ENCODE measurements at places on chromosomes 12 and 14. TPM values are rescaled to one million over a fixed set of nuclear protein-coding genes. Genes with fewer than 3 reads are reported as not detected.

The PRIMA1 gene
- total RNA-seq: not detected

The NRIP2 gene
- not detected for total RNA-seq

The OR4E1 gene
- total RNA-seq: not detected

The ATP23 gene
- 5.2 TPM for total RNA-seq

The CLEC1B gene
- not detected for total RNA-seq

The CELA1 gene
- total RNA-seq: not detected

The LRP1-AS gene
- total RNA-seq: not detected

The ADAMTS20 gene
- total RNA-seq: not detected

The NTN4 gene
- 347 TPM for total RNA-seq

The HOXC12 gene
- not detected for total RNA-seq

The MUCL1 gene
- not detected for total RNA-seq

The PCNX4 gene
- 69.3 TPM for total RNA-seq

The KRT73 gene
- total RNA-seq: not detected

The HSPB8 gene
- total RNA-seq: 24.6 TPM

The MYL2 gene
- total RNA-seq: not detected

The KRT81 gene
- not detected for total RNA-seq

The PCED1B gene
- 0.66 TPM for total RNA-seq

The LRTM2 gene
- not detected for total RNA-seq

The FZD10 gene
- under 0.01 TPM for total RNA-seq

The GZMH gene
- total RNA-seq: not detected

The CCDC196 gene
- not detected for total RNA-seq

The MIP gene
- total RNA-seq: not detected

The SLC38A2 gene
- 816 TPM for total RNA-seq

The CACNA2D4 gene
- total RNA-seq: 0.06 TPM

The PLEKHG7 gene
- total RNA-seq: not detected

The TAS2R43 gene
- total RNA-seq: 2.2 TPM

The PLBD1 gene
- total RNA-seq: 2.1 TPM

The MYH7 gene
- total RNA-seq: not detected

The SMCO2 gene
- 0.13 TPM for total RNA-seq

The DEGS2 gene
- total RNA-seq: under 0.01 TPM

The TBX3 gene
- 0.66 TPM for total RNA-seq

The EFCAB11 gene
- total RNA-seq: 7.6 TPM

The PLEK2 gene
- total RNA-seq: 2.2 TPM

The SIX1 gene
- total RNA-seq: 0.79 TPM

The RERG gene
- 0.12 TPM for total RNA-seq

The PTMS gene
- 58.0 TPM for total RNA-seq

The INHBC gene
- total RNA-seq: not detected

The PTPRO gene
- 2.0 TPM for total RNA-seq

The NPFF gene
- total RNA-seq: not detected

The SPX gene
- total RNA-seq: 0.25 TPM

The TAS2R10 gene
- total RNA-seq: 0.87 TPM

The CIROP gene
- 0.06 TPM for total RNA-seq

The NYNRIN gene
- total RNA-seq: 6.5 TPM

The ALDH1L2 gene
- 14.5 TPM for total RNA-seq

All from aortic smooth muscle cell (primary cell).